ENCODE measurements at places on chromosomes 6 and 20.

DNA sequence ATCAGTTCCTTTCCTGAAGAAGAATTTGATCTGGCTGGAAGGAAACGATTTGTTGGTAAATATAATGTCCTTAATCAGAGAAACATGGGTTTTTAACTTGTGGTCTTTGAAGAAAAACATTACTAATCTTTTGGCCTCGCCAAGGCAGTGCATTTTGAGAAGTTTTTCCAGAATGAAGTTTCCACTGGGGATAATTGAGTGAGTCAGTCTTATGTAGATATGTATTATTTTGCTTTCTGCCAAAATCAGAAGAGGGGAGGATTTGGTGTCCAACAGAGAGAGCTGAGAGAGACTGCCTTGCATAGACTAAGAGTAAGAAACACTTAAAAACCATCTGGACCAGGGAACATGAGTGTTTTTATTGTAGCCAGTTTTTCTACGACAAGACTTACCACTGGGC lies 79.9 kb downstream of the FNDC1 start:
- no peak for DNase-seq

DNA sequence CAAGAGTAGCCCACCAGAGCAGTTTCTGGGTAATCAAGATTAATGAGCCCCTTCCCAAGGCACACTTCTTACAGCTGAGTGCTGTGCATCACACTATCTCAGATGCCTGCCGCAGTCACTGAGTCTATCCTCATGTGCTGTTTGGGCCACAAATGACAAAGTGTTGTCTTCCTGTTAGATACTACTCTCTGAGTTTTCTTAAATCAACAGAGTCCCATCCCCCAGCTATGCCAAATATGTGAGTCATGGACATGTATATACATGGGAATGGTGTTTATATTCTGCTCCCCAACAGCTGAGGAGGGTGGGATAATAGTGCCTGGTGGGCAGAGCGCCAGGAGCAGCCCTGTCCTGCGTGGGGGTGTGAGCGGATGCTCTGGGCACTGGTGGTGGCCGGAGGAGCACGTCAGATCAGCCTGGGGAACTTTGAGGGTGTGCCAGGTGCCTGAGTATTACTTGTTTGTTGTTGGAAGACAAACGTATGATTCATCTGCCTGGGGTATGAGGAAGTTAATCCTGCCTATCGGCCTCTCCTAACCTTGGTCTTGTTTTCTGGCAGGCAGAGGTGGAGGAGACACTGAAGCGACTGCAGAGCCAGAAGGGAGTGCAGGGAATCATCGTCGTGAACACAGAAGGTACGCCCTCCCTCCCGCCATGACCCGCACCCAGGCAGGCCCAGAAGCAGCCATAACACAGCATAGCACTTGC lies 9.6 kb downstream of the DYNLRB1 start:
- no peak for DNase-seq

DNA sequence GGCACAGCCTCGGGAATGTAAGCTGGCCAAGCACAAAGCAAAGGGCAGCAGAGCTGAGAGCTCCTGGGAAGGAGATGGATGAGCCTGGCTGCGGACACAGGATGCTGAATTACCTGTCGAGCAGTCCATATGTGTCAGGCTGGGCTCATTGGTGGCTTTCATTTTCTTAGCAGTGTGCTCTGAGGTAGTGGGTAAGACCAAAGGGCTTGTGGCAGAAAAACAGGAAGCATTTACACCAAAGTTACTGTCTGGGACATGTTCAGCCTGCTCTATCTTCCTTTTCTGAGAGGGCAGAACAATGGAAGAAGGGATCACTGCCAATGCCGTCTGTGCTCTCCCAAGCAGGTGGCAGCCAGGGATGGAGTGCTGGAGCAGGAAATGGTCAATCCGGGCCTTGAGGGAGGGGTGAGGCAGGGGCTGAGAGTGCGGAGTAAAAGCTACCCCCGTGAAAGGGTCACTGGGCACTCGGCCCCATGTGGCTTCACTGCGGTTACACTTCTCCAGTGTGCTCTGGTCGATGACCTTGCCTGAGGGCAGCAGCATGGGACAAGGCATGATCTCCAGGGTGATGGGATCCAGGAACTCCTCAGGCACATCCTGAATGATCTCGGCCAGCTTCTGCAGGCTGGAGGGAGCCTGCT lies 36.9 kb upstream of the AVP start:
- no peak for DNase-seq

- no peak for DNase-seq
Measured at GRCh38 chr6:55758156-55758937, 117.0 kb downstream of the BMP5 start.

DNA sequence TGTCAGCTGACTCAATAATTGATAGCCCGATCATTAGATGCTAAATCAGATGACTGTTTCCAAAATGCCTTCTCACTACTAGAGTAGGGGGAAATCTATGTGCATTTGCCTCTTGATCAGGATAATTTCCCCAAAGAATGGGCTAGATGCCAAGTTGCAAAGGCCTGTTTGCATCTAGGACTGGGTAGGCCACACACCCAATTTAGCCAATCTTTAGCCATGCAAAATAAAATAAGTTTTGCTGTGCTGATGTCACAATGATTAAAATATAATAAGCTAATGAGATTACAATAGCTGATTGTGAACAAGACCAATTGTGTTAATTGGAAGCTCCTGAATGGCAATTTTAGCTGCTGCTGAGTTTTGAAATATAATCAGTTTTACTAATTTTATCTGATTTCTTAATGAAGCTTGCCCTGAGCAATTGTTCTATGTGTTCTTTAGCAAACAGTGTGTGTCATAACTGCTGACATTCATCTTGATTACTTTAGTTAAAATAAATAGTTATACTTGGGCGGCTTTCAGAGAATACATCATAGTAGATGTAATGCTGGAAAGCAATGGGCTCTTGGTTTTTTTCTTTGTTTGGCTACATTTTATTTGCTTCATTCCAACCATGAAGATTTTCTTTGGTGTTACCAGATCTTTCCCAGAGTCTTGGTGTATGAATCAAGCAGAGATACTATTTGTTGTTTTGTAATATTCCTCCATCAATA lies 973.2 kb upstream of the SLC35B3 start:
- no peak for DNase-seq

DNA sequence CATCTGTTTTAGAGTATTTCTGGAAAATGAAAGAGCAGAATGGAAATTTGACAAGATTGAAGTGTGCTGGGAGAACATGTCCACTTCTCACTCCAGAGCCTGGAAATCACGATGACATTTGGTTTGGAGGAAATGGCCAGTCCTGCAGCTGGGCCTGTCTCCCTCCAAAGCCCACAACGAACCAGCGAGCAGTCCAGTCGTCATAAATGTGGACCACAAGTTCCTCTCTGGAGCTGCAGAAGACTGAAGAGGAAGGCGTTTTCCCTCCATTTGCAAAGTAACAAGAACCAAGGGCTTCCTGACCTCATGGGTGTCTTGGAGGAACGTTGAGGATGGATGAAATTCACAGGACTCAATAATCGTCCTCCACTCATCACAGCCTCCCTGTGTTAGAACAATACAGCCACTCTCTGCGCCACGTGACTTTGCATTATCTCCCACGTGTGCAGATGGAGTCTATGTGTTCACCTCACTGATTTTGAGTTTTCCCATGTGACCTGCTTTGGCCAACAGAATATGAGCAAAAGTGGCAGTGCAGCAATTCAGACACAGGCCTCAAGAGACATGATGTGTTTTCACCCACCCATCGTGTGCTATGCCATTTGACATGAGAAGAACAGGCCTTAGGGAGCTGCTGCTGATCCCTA lies 9.1 kb upstream of the SPATS1 start:
- no peak for DNase-seq

- DNase-seq: no peak
Measured at GRCh38 chr6:109466212-109466923, 10.8 kb upstream of the MICAL1 start.

DNA sequence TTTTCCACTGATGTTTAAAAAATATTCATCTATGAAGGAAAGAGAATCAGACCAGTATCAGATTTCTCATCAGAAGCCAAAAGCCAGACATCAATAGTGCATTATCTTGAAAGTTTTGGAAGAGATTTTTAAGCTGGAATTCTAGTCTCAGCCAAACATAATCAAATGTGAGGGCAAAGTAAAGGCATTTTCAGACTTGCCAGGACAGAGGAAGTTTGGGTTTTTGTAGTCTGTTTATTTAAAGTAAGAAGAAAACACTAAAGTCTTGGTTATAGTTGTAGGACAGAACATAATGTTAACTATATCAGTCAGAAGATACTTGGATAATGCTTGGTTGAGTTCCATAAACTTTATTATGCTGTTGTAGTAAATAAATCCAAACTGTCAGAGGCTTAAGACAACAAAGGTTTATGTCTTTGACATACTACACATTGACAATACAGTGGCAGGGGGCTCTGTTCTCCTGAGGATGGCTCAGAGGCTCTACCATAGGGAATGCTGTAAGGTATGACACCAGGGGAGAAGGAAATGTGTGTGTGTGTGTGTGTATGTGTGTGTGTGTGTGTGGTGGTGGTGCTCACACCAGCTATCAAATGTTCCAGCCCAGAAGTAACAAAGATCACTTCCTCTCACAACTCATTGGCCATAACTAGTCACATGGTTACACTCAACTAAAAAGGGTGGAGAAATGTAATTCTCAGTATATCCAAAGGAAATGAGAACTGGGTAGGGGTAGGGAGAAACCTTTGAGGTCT lies 26.7 kb upstream of the YWHAB start:
- no peak for DNase-seq

DNA sequence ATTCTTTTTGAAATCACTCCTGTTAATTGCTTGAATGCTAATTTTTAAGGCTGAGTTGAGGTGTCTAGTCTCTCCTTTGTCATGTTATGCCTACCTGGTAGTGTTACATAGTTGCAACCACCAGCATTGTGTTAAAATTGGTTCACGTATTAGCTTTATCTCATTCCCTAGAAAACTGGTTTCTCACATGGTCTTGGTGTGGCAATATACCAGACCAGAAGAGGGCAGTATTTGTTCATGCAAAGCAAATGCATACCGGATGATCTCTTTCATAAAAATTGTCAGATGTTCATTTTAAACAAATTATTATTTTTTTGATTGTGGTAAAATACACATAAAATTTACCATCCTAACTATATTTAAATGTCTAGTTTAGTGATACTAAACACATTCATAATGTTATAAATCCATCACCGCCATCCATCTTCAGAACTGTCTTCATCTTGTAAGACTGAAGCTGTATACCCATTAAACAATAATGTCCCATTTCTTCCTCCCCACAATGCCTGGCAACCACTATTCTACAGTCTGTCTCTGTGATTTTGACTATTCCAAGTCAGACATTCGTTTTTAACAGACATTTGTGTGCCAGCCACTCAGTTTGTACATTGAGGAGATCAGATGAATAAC lies 92.8 kb downstream of the ATRN start:
- DNase-seq: no peak

GRCh38 chr6:76247527-76247926 lies 175.1 kb upstream of the IMPG1 start:
- DNase-seq: no peak

DNA sequence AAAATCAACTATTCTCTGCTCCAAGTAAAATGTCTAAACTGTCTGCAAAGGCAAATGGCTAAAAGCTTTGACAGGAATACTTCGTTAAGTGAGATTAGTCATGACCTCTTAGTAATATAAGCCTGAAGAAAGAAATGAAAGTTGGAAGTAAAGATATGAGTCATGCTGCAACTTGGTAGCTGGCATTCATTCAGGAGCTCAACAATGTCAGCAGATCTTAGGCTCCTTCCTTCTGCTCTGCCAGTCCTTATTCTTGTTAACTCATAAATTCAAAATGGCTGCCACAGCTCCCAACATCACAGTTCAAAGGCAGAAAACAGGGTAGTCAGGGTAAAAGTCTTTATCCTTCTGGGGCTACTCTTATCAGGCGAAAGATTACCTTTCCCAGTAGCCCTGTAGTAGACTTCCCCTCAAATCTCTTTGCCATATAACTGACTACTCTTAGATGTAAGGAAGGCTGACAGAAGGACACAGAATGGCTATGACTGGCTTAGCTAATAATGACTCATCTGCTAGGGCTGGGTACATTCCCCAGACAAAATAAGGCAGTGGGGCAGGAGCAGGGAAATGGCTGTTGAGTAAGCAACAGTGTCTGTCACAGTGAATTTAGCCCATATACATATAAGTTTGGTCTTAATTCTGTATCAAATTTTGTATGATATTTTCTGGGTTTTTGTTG lies 24.4 kb upstream of the C6orf62 start:
- DNase-seq: no peak

GRCh38 chr6:125102891-125103290 lies 50.7 kb upstream of the TPD52L1 start:
- no peak for DNase-seq

DNA sequence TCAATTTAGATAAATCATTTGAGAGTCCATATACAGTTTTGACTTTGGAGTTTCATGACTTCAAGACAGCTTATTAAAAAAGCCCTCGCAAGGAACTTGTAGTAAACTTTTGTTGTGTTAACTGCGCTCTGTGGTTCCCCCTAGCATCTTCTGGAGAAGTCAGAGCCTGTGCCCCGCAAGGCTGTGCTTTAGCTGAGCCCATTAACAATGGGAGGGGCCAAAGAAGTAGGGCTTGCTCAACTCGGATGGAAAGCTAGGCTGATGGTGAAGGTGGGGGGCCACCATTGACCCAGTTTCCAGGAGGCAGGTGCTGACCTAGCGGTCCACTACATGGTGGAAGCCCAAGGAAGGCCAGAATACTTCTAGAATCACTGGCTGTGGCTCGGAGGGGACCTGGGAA lies 29.3 kb upstream of the OVOL2 start:
- no peak for DNase-seq

- DNase-seq: no peak
Measured at GRCh38 chr6:121338366-121338765, 4.1 kb upstream of the TBC1D32 start.

DNA sequence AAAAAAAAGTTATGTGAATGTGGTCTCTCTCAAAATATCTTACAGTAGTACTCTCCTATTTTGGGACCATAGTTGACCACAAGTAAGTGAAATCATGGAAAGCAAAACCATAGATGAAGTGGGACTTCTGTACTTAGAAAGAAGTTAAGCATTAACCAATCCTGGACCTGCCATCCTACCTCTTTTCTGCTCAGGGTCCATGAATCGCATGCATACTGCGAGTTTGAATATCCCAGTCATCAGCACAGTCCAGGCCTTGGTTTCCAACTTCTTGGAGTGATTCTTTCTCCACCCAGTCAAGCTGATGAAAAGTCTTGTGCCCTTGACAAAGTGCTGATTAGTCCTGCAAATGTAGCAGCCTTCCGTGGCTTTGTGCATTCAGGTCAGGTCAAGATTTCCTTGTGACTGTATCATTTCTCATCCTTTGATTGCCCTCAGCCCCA lies 46.0 kb downstream of the RNF217 start:
- DNase-seq: no peak

GRCh38 chr20:59342023-59342957 lies 41.9 kb downstream of the EDN3 start:
- DNase-seq: no peak

GRCh38 chr6:106763361-106763760 lies 134.0 kb downstream of the QRSL1 start:
- no peak for DNase-seq

GRCh38 chr20:16316513-16316912 lies 256.7 kb downstream of the KIF16B start:
- no peak for DNase-seq

GRCh38 chr6:21597801-21598673 lies 4.5 kb downstream of the SOX4 start:
- DNase-seq: no peak

- no peak for DNase-seq
Measured at GRCh38 chr6:75409928-75410327, 83.7 kb downstream of the FILIP1 start.

GRCh38 chr6:26362836-26363220 lies 2.2 kb upstream of the BTN3A2 start:
- DNase-seq: no peak

All from activated CD8-positive, alpha-beta memory T cell treated with anti-CD3 and anti-CD28 coated beads for 48 hours (primary cell).